Amniotic stem cell (primary cell): ENCODE measurements at places on chromosomes 11 and 22.

DNA sequence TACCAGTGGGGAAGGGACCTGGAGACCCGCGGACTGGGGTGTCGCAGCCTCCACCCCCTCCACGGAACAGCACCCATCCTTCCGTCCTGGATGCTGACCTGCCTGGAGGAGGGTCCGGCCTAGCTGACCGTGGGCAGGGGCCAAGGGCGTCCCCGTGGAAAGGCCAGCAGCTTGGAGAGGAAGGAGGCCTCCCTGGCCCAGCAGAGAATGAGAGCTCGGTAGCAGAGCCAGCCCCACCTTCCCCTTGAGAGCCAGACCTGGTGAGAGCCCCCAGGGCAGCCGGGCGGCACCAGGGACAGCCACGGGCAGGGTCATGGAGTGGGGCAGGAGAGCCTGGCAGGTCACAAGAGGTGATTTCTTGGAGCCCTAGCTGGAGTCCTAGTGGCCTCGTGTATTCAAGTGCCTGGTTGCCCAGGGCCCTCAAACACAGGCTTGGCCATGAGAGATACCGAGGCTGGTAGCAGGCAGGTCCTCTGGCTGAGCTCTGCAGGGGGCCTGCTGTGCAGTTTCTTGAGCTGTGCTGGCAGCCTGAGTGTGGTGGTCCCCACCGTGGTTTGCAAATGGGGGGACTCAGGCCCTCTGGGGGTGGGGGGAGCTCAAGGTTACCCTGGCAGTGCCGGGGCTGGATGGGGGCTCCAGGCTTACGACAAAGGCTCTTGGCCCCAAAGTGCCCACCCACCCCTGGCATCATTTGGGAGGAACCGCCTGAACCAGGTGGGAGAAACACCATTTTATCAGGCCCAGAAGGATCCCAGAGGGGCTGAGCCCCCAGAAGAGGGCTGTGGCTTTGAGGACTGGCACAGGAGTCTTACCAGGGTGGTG is 7.6 kb downstream of the TSPAN32 start:
- DNase-seq, result no peak

DNA sequence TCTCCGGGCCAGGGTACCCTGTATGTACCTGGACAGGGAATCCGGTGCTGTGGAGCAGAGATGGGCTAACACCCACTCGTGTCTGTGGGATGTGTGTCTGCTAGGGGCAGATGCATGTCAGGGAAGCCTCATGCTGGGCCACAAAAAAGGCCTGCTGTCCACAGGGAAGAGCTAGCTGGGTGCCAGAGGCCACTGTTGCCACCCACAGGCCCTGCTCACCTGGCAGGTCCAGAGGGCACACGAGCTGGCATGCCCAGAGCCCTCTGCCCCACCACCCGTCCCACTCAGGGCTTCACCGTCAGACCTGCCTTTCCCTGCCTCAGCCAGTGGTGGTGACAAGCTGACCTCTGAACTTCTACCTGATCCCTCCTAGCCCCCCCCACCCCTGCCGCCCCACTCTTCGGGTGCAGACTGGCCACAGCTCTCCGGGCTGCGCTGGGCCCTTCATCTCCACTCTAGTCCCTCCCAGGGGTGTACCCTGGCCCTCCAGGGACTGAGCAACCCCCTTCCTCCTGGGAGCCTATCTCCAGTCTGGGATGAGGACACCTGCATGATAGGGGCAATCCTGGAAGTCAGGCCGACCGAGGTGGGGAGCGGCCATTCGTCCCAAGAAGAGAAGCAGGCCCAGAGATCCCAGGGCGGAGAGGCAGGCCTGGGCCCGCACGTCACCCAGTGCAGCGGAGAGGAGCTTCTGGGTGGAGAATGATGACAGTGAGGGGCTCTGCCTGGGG is 1.4 kb downstream of the SLC25A22 start:
- no peak for DNase-seq

GRCh38 chr11:128507936-128508335 is 79.4 kb downstream of the ETS1 start:
- no peak for DNase-seq

DNA sequence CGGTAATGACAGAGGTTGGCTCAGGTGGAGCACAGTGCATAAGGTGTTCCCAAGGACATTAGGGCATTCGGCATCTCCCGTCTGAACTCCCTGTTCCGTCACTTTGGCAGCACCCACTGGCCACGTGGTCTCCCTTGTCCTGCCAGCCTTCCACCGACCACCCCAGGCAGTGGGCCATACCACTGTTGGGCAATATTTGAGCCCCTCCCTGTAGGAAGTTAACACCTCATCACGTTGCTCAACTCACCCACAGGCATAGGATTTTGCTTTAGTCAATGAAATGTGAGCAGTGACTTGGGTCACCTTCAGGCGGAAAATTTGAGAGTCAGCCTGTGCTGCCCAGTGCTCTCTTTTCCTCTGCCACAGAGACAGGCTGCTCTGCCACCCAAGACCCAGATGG is 44.0 kb downstream of the SERPINH1 start:
- DNase-seq, result no peak

DNA sequence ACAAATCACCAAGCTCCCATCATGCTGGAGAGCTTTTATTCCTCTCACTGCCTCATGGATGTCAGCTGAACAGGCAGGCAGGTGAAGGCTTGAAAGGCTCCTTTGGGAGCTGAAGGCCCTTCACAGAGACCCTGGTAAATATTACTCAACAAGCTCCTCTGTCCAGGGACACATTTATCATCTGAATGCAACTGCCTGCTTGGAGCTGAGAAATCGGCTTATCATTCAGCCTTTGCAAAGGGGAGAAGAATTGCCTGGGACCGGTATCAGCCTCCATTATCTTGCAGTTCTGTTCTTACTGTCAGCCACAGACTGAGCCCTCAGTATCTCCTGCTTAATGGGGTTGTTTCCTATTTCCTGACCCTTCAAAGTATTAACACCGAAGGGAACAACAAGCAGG is 113.8 kb upstream of the PITPNB start:
- no peak for DNase-seq

- no peak for DNase-seq
These were observed 14.8 kb upstream of the PAX6 start for GRCh38 chr11:31825838-31826484.

- no peak for DNase-seq
These were observed 38.8 kb downstream of the OR9I1 start for GRCh38 chr11:58086528-58086927.

- no peak for DNase-seq
These were observed 14.5 kb upstream of the P4HA3 start for GRCh38 chr11:74325649-74326645.

GRCh38 chr11:1770528-1770927 is 6.8 kb upstream of the CTSD start:
- no peak for DNase-seq

GRCh38 chr11:117934526-117935307 is 5.5 kb upstream of the TMPRSS13 start:
- DNase-seq, result no peak

DNA sequence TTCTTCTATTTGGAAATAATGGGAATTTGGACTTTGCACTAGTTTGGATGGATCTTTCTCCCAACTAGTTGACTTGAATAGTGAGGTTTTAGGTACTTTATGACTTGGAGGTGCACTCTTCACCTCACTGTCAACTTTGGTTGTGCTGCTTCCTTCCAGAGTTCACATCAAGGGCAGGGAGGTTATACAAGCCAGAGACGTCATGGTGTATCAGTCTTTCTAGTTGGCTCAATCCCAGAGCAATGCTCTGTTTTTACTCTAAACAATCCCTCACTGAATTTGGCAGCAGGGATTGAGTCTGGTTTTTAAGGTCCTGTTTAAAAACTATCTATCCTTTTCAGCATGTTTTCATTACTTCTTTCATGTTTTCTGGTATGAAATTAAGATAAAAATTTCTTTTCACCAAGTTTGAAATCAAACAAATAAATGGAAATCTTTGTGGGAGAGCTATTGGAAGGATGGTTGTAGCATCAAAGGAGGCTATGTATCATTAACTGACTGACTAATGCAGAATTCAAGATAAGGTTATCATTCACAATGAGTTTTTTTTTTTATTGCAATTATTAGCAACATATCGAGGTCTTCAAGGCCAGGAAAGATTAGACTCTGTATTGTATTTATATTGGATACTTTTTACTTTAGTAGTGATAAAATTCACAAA is 28.0 kb upstream of the ZBED5 start:
- no peak for DNase-seq

DNA sequence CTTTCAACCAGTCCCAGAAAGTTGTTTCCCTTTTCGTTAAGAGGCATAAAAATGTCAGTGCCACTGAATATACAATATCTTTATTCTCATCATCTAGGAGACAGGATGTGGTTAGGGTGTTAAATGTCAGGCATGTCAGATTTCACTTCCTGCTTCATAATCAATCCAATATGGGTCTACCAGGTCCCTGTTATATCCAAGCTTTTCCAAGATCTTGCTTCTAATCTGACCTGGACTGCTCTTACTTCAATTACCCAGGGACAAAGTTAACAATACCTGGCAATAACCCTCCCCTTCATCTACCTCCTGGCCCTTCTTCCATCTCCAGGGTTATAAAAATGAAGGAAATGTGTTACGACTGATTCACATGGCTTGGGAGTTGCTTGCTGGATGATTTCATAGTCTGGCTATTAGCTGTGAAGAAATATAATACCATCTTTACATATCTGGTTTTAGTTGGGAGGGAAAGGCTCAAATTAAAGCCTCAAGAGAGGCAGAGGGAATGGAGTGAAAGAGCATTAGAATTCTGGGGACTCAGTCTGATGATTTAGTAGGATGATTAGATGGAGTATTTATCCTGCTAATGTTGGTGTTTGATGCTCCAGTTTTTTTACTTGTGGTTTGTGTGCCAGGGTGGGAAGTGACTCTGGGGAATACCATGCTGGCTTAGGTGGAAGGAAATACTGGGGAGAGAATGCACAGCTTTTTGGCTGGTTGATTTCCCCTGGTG is 534.3 kb downstream of the ETS1 start:
- DNase-seq, result peak; percentile 19

- no peak for DNase-seq
These were observed 69.8 kb downstream of the RNF169 start for GRCh38 chr11:74818283-74818946.

DNA sequence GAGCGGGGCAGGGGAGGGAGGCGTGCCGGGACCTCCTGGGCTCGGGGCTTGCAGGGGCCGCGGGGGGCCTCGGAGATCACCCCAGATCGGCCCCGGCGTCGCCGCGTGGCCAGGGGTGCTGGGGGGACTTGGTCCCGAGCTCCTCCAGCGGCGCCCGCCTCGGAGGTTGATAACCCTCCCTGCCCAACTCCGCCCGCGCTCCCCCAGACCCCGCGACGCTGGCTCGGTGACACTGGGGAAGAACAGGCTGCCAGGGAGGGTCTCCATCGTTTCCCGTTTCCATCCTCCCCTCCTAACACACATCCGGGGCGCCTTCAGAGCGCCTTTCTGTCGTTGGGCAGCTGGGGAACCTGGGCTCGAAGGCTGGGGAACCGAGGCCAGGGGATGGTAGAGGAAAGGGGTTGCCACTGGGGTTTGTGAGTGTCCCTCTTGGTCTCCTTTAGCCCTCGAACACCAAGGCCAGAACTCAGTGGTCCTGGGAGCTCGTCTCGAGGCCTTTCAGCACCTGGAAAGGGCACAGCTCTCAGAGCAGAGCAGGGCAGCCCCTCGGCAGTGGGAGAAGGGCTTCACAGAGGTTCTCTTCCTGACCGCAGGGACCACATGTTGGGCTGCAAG is 431 bp downstream of the SLC37A2 start:
- DNase-seq, result no peak

DNA sequence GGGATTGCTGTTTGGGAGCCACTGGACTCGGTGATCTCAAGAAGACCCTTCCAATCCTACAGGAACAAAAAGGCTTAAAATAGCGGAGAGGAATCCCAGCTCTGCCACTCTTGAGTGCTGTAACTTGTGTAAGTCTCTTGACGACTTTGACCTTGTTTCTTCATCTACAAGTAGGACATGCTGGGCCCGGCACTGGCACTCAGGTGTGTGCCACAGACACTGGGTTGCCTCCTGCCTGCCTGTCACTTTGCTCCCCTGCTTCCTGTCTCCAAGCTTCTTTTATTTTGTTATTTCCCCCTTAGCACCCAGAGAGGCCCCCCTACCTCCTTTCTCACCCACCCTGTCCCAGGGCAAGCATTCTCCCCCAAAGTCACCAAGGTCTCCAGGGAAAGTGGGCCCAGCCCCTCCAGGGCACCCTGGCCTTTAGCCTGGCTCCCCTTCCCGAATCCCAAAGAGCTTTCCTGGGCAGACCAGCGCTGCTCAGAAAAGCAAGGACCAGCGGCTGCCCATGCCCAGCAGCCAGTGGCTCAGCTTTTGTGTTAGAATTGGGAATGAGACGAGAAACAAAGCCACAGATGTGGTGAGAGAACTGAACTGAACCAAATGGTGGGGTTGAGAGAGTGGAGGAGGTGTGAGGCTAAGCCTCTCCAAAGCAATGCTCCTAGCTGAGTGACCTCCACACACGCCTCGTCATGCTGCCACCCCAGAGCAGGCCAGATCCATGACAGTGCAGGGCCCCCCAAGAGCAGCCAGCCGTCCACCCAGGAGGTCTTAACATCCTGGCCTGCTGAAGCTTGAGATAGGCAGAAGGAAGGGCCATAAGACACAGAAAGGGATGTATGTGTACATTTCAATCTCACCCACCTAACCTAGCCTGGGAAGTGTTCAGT is 4.5 kb downstream of the TRIM29 start:
- no peak for DNase-seq

GRCh38 chr11:26027887-26028286 is 304.0 kb upstream of the ANO3 start:
- no peak for DNase-seq

- no peak for DNase-seq
These were observed 60.2 kb downstream of the LRRC32 start for GRCh38 chr11:76610371-76610770.

- no peak for DNase-seq
These were observed 56.2 kb downstream of the SOX6 start for GRCh38 chr11:16299884-16300782.

GRCh38 chr22:47113853-47114415 is 351.5 kb downstream of the TBC1D22A start:
- no peak for DNase-seq

DNA sequence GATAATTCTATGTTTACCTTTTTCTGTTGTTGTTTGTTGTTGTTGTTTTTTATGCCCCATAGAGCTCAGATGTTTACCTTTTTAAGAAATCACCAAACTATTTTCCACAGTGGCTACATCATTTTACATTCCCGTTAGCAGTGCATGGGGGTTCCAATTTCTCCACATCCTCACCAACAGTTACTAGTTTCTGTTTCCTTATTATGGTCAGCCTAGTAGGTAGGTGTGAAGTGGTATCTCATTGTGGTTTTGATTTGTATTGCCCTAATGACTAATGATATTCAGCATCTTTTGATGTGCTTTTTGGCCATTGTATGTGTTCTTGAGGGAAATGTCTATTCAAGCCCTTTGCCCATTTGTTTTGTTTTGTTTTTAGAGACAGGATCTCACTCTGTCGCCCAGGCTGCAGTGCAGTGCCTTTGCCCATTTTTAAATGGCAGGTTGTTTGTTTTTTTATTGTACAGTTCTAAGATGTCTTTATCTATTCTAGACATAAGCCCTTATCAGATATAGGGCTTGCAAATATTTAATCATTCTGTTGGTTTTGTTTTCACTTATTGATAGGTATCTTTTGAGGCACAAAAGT is 27.5 kb downstream of the CHEK2 start:
- DNase-seq, result no peak
